ENCODE measurements at places on chromosomes 4 and X.

DNA sequence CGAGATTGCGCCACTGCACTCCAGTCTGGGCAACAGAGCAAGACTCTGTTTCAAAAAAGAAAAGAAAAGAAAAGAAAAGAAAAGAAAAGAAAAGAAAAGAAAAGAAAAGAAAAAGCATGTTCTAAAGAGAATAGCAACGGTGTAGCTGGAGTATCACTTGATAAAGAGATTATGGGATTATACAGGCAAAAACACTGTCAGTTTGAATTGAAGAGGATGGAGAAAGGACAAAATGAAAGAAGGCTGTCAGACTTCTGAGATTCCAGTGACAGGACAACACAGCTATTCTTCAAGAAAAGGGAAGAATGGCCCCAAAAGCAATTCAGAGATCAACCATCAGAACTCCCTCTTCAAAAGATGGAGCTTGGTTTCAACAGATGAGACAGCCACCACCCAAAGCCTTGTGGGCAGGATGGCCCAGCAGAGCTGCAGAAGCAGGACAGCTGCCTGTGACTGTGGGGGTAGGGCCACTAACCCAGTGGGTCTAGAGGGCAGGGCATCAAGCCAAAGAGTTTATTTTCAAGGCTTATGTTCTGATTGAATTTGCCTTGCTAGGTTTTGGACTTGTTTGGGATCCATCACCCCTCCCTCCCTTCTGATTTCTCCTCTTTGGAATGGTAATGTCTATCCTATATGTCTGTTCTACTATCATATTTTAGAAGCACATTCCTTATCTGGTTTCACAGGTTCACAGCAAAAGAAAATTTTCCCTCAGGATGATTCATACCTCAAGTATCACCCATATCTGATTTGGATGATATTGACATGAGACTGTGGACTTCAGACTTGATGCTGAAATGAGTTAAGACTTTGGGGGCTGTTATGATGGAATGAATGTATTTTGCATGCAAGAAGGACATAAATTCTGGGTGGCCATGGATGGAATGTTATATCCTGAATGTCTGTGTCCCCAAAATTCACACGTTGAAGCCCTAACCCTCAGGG lies 17.5 kb downstream of the RFC1 start:
- DNase-seq = no peak

DNA sequence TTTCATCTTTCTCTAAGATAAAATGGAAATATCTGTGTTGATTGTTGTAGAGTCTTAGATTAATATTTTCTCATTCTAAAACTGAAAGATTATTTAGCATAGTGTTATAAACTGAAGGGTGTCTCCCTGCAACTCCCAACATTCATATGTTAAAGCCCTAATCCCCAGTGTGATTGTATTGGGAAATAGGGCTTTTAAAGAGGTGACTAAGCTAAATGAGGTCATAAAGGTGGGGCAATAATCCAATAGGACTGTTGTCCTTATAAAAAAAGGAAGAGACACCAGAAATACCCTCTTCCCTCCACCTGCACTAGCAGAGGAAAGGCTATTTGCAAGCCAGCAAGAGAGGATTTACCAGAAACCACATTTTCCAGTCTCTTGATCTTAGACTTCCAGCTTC lies 1626.4 kb downstream of the C4orf33 start:
- DNase-seq = no peak

- no peak for DNase-seq
These were observed 40.5 kb upstream of the HSD17B10 start for GRCh38 chrX:53474707-53475106.

- peak; percentile 35 for DNase-seq
These were observed 19.1 kb downstream of the GPRASP3 start for GRCh38 chrX:102739657-102740056.

DNA sequence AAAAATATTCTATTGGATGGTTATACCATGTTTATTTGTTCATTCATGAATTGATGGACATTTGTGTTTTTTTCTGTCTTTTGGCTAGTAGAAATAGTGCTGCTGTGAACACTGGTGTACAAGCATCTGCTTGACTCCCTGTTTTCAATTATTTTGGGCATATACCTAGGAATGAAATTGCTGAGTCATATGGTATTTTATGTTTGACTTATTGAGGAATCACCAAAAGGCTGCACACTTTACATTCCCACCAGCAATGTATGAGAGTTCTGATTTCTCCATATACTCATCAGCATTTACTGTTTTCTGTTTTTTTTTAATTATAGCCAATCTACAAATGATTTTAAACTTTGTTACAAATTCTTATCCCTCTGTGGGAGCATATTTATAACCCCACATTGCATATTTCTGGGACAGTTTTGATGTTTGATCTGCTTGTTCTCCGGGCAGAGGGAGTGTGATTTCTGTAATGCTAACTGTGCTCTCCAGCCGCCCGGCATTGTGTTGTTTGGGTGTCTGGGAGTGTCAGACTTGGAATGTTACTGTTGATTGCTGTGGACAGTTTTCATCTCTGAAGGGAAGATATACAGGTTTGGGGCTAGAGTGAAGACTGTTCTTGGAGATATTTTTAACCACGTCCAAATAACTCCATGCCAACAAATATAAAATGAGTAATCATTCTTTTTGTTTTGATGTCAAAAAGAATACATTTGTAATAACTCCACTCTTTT lies 60.5 kb upstream of the PGRMC2 start:
- DNase-seq = no peak

- DNase-seq = no peak
These were observed 31.2 kb downstream of the SLITRK2 start for GRCh38 chrX:145848857-145849256.

DNA sequence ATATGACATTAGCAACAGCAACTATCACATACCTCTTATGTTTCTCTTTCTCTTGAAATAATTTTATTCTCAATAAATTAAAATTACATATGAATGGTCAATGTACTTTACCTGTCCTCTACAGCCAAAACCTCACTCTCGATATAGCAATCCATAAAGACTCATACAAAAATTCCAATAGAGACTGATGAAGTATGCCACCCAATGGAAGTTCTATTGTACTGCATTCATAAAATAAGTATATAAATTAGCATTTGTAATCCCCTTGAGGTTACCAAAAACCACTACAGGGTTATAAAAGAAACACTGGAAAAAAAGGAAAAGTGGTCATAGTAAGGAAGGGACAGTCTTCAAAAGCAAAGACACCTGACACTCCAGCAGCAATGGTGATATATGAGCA lies 32.8 kb downstream of the CLDN2 start:
- peak; percentile 22 for DNase-seq

GRCh38 chrX:149374751-149375150 lies 130.4 kb downstream of the IDS start:
- DNase-seq = no peak

DNA sequence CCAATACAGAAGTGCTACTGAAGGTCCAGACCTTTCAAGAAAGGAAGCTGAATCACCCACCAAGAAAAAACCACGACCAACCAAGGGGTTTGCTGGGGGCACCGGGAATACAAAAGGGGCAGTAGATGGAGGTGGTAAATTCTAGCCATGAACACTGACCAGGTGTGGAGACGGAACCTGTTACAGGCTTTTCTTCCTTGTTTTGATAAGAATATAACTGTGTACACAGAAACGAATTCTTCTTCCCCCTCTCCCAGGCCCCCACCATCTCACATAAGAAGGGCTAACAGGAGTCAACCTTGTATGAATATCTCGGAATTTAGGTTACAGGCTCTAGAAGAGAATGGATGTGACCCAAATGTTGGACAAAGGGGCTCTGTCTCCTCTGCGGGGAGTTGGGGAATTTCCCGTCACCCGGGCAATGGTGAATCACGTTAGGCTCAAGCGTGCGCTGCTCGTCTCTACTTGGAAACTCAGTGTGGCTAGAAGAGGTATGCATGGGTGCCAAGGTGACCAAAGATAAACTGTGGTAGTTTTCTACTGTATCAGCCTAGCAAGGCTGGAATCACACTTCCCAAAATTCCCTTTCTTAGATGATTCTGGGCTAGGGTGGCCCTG lies 87.0 kb downstream of the AFAP1 start:
- no peak for DNase-seq

- no peak for DNase-seq
These were observed 13.9 kb downstream of the ANAPC10 start for GRCh38 chr4:145083891-145084605.
